ENCODE measurements at places on chromosomes 3 and 15.

DNA sequence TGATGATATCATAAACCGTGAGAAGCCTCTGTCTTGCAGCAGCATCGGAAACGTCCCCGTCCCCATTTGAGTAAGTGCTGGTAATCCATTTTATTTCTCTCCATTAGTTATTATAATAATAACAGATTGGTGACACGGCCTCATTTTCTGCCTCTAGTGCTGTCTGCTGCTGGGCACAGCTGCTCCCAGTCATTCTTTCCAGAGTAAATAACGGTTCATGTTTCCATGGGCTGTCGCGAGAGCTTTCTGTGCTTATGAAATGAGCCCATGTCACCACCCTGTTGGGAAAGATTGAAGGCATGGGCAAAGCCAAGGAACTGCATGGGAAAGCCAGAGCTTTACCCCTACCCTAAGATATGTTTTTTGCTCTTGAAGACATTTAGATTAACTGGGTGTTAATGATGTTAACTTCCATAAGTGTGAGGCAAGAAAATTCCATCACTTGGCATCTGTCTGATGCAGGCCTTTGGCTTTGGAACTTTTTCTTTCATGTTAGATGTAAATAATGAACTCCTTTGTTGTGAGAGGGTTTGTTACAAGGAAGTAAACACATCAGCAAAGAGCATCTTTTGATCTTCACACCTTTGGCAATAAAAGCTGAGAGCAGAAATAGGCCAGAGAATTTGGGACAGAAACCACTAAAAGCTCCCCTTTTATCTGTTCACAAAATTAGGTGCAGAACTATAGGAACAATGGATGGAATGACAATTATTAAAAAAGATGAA, 141.8 kb downstream of the FILIP1L start:
- no peaks in the 10 kb centered on the region for H3K4me1 ChIP-seq
- H3K27me3 ChIP-seq: no peaks in the 10 kb centered on the region
- no peaks in the 10 kb centered on the region for H3K36me3 ChIP-seq
- no peak overlapping the region for H3K27ac ChIP-seq
- DNase-seq: no peak

DNA sequence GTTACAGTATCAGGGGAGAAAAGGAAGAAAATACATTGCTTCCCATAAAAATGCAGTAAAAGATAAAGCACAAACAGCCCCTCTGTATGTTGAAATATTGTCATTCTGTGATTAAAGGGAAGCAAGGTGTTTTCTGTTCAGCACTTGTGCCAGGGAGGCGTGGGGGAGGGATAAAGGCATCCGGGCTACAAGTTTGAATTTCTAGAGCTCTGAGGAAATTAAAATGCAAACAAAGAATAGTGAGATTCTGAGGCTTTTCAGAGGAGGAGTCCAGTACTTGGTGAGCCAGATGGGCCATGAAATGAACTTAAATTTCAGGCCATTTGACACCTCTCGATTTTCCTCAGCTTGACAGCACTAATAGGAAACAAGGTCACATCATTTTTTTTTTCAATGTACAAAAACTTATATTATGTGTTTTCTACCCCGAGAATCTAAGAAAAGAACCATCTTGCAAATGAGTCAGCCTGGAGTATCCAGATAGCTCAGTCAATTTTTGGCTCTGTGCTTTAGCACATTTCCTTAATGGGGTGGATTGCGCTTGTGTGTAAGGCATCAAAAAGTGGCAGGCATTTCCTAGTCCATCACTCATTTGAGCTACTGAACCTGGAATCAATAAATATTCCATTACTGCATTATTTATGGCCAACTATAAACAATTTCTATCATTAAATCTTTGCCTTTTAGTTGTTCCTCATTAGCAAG, 640.8 kb upstream of the TBL1XR1 start:
- no peak overlapping the region for H3K4me3 ChIP-seq
- peaks cover 5% of the 10 kb centered on the region for H3K4me1 ChIP-seq
- no peaks in the 10 kb centered on the region for H3K36me3 ChIP-seq
- H3K27ac ChIP-seq: no peak overlapping the region
- DNase-seq: no peak
- no peaks in the 10 kb centered on the region for H3K27me3 ChIP-seq

DNA sequence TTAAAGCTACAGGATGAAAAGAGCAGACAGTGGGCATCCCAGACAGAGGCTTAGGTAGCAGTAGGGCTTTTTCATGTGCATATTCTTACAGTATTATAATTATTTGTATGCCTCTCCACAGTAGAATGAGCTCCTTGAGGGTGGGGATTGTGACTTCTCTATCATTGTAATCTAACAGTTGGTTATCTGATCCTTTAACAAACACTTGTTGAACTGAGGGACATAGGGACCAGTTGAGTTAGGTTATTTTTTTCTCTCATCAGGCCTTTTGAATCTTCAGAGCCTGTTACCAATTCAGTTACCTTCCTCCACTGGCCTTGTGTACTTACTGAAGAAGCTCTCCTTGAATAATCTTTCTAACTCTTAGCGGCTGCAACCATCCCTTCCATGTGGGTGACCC, 1.2 kb downstream of the LSM3 start:
- H3K36me3 ChIP-seq: peaks cover 3% of the 10 kb centered on the region
- no peak overlapping the region for H3K4me3 ChIP-seq
- H3K4me1 ChIP-seq: peaks cover 10% of the 10 kb centered on the region
- no peaks in the 10 kb centered on the region for H3K27me3 ChIP-seq
- no peak for DNase-seq

GRCh38 chr3:197298341-197298944, at the start of gene DLG1:
DLG1 (minus strand) TSS chr3:197298612; CDS start chr3:197297204, 1,408 bp downstream.
- peak; percentile 94 for DNase-seq
- peak within 1 kb of the TSS; percentile 61 for H3K4me3 ChIP-seq
- H3K27ac ChIP-seq: peak within 1 kb of the TSS; percentile 64

DNA sequence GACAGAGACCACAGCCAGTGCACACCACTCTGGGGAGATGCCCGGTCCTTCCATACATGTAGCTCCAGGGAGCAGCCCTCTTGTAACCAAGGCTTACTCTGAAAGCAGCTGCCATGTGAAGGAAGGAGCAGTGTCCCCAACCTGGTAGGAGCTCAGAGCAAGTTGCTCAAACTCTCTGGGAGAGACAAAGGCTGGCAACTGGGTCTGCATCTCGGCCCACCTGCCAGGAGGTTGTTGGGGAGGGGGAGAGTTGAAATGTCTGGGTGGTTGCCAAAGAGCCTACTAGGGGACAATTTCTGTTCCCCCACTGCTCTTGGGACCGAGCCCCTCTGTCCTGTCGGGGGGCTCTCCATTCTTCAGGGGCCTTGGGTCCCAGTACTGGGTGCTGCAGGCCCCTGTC, 309.9 kb downstream of the TLE3 start:
- H3K4me1 ChIP-seq: no peaks in the 10 kb centered on the region
- no peak overlapping the region for H3K27ac ChIP-seq
- no peak overlapping the region for H3K4me3 ChIP-seq
- DNase-seq: no peak
- no peaks in the 10 kb centered on the region for H3K27me3 ChIP-seq

- DNase-seq: no peak
- no peak overlapping the region for H3K4me3 ChIP-seq
- peaks cover 2% of the 10 kb centered on the region for H3K27me3 ChIP-seq
- no peaks in the 10 kb centered on the region for H3K36me3 ChIP-seq
- no peaks in the 10 kb centered on the region for H3K4me1 ChIP-seq
Measured at GRCh38 chr3:176798680-176799079, 398.6 kb downstream of the TBL1XR1 start.

GRCh38 chr3:150068440-150069153, 97.9 kb upstream of the PFN2 start:
- no peak for DNase-seq
- H3K4me3 ChIP-seq: no peak overlapping the region
- peaks cover 7% of the 10 kb centered on the region for H3K27me3 ChIP-seq
- no peaks in the 10 kb centered on the region for H3K4me1 ChIP-seq
- H3K27ac ChIP-seq: no peak overlapping the region
- H3K36me3 ChIP-seq: no peaks in the 10 kb centered on the region

GRCh38 chr15:67165254-67166253, 88.9 kb downstream of the AAGAB start:
- H3K36me3 ChIP-seq: peaks cover 18% of the 10 kb centered on the region
- H3K27ac ChIP-seq: peak overlapping the region; percentile 83
- H3K4me1 ChIP-seq: peaks cover 51% of the 10 kb centered on the region
- peak; percentile 87 for DNase-seq
- no peak overlapping the region for H3K4me3 ChIP-seq

- H3K36me3 ChIP-seq: no peaks in the 10 kb centered on the region
- peaks cover 38% of the 10 kb centered on the region for H3K4me1 ChIP-seq
- no peak overlapping the region for H3K4me3 ChIP-seq
- H3K27me3 ChIP-seq: no peaks in the 10 kb centered on the region
- no peak overlapping the region for H3K27ac ChIP-seq
- DNase-seq: no peak
Measured at GRCh38 chr3:23748398-23749110, 57.2 kb upstream of the UBE2E1 start.

DNA sequence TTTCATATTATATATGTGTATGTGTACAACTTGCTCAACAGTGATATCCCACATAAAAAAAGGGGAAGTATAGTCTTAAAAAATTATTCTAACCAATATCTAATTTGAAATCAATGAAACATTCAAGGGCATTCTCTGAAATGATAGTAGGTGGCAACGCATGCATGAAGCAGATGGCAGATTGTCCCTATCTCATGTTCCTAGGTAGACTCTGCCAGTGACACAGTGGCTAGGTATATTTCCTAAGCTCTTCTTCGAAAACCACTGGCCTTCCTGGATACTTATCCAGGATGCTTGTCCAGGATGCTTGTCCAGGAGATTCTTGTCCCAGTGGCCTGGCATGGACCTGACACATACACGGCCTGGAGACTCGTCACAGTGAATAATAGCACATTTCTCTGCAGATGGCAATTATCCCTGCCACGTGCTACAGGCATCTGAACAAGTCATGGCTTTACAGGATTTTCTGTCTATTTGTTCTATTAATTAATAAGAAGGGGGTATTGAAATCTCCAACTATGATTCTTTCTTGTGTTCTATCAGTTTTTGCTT, 54.9 kb downstream of the OCA2 start:
- no peak overlapping the region for H3K27ac ChIP-seq
- no peaks in the 10 kb centered on the region for H3K27me3 ChIP-seq
- H3K4me1 ChIP-seq: no peaks in the 10 kb centered on the region
- DNase-seq: no peak

DNA sequence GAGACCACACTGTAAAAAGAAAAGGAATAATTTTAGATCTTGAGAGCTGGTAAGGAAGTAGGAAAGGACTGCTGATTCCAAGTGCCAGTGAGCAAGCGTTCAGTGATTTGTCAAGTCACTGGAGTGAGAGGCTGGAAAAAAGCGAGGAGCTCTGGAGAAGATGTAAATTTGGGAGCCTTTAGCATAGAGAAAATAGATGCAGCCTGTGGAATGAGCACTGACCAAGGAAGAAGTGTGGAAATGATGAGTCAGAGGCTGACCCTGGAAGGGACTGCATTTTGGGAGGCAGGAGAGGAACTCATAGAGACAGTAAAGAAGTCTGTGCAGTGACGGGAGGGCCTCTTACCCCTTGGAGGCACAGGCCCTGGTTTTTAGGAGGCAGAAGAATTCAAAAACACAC, 17.1 kb upstream of the ABTB1 start:
- H3K4me1 ChIP-seq: no peaks in the 10 kb centered on the region
- DNase-seq: no peak
- no peaks in the 10 kb centered on the region for H3K36me3 ChIP-seq
- no peak overlapping the region for H3K4me3 ChIP-seq
- no peaks in the 10 kb centered on the region for H3K27me3 ChIP-seq

DNA sequence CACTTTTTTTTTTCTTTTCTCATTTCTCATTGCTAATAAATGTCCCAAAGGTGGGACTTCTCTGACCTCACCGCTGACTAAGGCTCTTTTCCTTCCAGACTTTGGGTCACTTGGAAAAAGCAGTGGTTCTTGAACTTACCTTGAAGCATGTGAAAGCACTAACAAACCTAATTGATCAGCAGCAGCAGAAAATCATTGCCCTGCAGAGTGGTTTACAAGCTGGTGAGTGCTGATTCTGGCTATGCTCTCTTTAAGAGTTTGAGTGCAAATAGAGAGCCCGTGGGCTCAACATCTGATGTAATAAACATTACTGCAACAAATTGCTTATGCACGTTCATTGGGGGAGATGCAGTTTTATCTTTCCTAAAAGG, 2.0 kb downstream of the BHLHE40 start:
- H3K4me3 ChIP-seq: peak overlapping the region; percentile 64
- H3K4me1 ChIP-seq: peaks cover 68% of the 10 kb centered on the region
- DNase-seq: peak; percentile 52
- H3K36me3 ChIP-seq: peaks cover 4% of the 10 kb centered on the region

DNA sequence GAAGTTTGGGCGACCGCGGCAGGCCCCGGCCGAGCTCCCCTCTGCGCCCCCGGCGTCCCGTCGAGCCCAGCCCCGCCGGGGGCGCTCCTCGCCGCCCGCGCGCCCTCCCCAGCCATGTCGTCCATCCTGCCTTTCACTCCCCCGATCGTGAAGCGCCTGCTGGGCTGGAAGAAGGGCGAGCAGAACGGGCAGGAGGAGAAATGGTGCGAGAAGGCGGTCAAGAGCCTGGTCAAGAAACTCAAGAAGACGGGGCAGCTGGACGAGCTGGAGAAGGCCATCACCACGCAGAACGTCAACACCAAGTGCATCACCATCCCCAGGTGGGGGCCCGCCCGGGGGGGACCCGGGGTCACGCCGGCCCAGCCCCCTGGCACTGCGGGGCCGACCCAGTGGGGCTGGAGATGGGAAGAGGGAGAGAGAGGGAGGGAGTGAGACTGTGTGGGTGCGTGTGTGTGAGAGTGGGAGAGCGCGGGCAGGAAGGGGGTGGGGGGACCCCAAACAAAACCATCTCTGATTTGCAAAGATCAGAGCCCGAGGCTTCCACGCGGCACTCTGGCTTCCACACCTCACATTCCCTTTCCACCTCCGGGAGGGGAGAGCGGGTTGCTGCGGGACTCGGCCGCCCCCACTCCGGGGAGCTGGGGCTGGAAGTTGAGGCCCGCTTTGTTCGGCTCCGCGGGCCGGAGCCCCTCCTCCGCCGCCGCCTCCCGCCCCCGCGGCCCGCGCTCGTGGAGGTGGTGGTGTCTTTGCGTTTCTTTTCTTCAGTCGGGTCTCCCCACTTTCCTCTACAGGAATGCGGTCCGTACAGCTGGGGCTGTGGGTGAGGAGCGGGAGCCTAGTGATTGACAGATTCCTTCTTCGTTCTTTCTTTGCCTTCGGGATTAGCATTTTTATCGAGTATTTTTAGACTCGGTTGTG, 898 bp downstream of the SMAD3 start:
- peak; percentile 49 for DNase-seq
- no peaks in the 10 kb centered on the region for H3K27me3 ChIP-seq
- peak overlapping the region; percentile 89 for H3K27ac ChIP-seq
- H3K4me1 ChIP-seq: peaks cover 33% of the 10 kb centered on the region

GRCh38 chr3:40292637-40293349, 16.7 kb upstream of the EIF1B start:
- no peak for DNase-seq
- no peaks in the 10 kb centered on the region for H3K4me1 ChIP-seq
- H3K36me3 ChIP-seq: no peaks in the 10 kb centered on the region
- H3K27me3 ChIP-seq: no peaks in the 10 kb centered on the region

DNA sequence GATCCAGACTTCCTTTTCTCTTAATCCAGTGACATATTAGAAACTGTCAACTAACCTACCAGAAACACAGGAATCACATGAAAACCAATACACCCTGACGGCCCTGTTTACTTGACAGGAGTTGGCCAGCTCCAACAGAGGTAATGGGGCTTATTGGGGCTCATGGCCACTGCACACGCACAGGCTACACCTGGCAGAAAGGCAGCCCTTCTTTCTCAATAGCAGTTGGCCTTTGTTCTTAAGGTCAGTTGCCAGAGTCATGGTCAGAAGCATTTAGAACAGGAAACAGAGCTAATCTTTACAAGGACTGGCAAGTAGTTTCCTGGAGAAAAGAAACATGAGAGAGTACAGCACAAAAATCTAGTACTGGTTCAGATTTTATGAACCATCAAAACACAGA, 181.8 kb downstream of the MAGI1 start:
- H3K27me3 ChIP-seq: no peaks in the 10 kb centered on the region
- DNase-seq: peak; percentile 67
- H3K4me3 ChIP-seq: no peak overlapping the region
- H3K27ac ChIP-seq: no peak overlapping the region
- no peaks in the 10 kb centered on the region for H3K36me3 ChIP-seq

All from endothelial cell of umbilical vein (primary cell).